ENCODE measurements at places on chromosomes 13 and 19.

- no peak for DNase-seq
Measured at GRCh38 chr13:42272804-42273175, 838 bp downstream of the AKAP11 start.

DNA sequence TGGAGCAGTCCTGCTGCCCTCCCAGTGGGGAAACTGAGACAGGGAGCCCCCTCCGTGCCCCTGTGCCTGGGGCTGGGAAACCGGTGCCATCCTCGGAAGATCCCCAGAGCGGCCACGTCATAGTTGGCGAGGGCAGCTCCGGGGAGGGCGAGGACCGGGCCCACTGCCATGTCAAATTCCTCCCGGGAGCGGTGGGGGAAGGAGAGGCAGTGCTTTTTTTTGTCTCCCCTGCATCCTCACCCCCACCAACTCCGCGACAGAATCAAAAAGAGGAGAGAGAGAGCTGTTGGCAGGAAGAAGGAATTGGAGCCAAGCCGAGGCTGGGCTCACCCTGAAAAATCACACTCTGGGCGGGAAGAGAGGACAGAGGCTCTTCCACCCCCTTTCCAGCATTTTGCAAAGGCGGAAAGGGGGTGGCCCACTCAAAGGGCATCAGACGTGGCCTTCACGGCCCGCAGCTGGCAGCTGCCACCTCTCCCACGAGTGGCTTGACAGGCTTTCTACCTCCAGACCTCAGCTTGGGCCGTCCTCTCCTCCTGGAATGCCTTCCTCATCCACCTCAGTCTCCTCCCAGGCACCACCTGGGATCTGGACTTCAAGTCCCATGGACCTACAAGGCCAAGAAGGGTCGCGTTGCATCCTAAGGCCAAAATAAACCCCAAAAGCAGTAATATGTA lies 19.6 kb upstream of the NFIC start:
- no peak for DNase-seq

DNA sequence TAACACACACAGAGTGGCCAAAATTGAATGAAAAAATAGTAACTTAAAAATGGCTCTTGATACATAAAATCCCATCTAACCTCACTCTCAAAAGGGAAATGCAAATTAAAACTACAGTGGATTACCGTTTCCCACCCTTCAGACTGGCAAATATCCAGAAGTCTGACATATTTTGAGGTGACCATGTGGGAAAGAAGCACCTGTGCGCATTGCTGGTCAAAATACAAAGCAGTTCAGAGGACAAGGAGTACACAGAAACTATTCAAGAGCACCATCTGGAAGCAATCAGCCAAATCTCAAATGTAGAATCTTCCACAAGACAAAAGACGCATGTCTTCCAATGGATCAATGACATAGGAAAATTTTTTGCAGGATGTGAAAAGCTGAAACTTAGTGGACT lies 23.2 kb downstream of the NALCN start:
- DNase-seq: no peak

DNA sequence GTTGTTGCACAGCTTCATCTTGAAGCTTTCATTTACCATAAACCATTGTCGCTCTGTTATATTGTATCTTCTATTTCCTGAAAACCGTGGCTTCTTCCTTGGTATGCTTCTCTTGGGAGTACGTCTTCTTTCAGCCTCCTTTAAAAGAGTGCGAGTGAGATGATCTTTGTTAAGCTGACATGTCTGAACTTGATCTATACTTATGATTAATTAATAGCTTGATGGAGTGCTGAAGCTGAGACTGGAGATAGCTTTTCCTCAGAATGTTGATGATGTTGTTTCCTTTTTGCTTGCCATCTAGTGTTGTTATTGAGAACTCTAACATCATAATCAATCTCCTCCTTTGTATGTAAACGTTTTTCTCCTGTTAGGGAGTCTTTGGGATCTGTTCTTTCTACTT lies 529.3 kb upstream of the SPRY2 start:
- no peak for DNase-seq

DNA sequence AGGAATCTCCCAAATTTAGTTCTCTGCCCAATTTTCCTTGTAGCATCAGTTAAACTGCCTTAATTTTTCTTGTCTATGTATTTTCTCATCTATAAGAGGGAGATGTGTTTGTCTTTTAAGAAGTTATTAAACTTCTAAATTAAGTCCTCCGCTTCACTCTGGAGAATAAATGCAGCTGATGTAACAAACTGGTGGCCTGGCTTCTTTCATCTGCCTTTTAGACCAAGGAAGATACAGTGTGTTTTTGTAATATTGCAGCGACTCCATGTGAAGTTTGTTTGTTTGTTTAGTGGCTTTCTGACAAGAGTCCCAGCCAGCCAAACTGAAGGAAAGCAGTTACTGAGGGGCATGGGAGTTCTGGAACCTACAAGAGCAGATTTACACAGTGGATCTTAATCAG lies 56.4 kb downstream of the KLF12 start:
- no peak for DNase-seq

DNA sequence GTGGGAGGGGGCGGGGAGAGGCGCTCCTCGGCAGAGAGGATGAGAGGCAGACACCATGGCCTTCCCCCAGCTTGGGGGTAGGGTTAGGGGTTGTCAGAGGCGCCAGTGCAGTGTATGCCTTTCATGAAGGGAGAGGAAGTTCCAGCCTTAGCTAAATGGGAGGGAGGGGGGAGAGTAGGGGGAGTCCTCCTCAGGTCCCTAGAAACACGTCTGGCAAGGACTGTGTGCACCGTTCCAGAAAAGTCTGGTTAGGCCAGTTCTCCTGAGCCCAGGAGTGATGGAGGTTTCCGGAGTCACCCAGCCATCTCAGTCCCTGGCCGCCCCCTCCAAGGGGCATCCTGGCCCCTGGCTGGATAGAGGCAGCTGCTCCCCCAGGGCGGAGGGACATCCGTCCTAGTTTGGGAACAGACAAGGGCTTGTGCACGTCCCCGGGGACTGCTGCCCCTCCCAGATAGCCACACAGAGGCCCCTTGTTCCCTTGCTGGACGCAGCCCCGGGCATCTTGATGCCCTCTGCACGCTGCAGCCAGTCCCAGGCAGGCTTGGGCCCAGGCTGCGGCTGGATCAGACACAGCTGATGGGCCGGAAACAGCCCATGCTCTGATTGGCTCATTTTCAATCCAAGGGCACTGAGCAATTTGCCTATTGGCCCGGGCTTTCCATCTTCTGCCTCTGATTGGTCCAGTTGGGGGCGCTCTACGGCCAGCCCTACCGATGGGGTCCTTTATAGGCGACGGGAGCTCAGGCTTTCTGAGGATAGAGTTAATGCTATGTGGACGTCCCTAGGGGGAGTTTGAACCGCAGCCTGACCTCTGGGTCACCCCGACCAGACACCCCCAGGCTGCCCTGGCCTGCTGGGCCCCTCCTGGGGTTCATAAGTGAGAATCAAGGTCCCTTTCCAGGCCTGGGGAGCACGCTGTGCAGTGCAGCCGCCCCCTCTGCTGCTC lies 3.8 kb downstream of the S1PR2 start:
- DNase-seq: no peak

GRCh38 chr13:33017323-33017929 lies 1.2 kb downstream of the KL start:
- DNase-seq: peak; percentile 22

- DNase-seq: no peak
Measured at GRCh38 chr13:90428522-90429210, 918.8 kb upstream of the MIR17HG start.
